ENCODE measurements at places on chromosomes 2 and 18.
A peak's percentile ranks its signal among the peaks of the same experiment; 100 is the strongest.

DNA sequence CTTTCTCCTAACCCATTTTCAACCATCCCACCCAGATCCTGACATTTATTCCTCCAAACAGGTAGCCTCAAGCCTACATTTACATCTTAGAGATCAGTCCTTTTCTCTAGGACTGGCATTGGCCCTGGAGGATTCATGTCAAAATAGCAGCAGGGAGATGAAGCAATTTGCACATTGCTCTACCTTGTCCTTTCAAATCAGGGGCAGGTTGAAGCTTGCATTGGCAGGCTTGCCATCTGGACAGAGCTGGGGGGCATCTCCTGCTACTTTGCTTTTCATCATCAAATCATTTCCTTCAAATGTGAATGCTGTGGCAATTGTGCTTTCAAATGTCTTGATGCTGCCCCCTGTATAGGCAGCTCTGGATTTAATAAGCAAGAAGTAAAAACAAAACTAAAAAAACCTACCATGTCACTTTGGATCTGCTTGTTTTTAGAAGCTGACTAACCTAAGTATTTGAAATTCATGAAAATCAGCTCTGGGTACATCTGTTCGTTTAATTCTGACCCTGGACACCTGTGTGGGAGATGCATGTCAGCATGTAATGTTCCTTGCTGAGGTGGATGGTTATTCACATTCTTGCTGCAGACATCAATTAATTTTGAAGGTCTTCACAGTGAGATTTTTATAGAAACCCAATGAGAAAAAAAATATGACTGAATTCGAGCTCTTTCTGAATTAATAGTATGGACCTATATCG, 47.9 kb downstream of the KIF5C start:
- DNase-seq = no peak

- no peak for DNase-seq
These were observed 16.0 kb downstream of the PIGN start for GRCh38 chr18:62170857-62171256.

DNA sequence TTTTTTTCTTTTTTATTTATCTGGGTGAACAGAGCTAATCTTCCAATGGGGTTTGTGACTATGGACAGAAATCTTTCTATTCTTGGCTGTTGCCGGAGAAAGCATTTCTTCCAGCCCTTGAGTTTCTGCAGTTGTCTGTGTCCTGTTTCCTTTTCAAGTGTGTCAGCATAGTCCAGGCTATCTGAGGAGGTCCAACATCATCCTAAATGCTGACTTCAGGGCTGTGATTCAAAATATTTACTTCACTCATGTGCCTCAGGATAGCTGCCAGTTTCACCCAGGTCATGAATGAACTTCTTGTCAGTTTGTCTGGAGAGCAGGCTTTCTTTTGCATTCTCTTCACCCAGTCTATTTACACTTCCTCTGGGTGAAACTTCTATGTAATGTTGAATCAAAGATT, 27.9 kb downstream of the ITGAV start:
- no peak for DNase-seq

GRCh38 chr2:50347358-50348044, 684.4 kb downstream of the NRXN1 start:
- DNase-seq = no peak

DNA sequence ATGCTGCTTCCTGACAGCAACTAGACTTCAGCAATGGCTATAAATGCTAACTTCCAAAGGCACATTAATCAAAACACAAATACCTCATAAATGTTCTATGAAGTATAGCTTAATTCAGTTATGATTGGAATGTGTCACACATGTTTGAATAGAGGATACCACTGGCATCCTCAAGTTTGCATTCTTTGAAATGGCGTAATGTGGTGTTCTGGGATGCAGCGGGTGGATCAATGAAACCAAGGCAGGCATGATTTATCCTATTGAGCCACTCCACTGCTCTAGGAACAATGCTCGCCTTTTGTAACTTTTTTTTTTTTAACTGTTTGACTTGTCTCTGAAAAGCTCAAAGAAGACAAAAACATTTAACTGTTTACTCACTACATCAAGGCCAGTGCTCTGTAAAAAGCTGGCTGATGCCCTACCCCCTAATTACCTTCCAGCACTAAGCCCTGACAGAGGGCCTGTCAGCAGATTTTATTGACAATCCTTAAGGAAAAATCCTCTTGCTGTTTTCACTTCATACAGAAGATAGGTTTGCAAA, 278.8 kb upstream of the SESTD1 start:
- no peak for DNase-seq

DNA sequence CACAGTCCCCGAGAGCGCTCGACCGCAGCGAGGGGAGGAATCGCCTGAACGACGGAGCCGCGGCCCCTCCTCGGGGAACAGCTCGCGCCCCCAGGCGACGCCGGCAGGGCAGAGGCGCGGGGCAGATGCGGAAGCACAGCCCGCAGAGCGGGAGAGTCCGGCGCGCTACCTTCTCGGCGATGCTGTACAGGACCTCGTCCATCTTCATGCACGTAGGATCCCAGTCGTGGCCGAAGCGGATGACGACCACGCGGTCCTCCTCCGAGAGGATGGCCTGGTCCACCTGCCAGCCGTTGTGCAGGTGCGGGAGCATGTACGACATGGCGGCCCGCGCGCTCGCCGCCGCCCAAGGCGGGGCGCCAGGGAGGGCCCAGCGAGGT, 302 bp downstream of the TXNL4A start:
- peak; percentile 68 for DNase-seq

DNA sequence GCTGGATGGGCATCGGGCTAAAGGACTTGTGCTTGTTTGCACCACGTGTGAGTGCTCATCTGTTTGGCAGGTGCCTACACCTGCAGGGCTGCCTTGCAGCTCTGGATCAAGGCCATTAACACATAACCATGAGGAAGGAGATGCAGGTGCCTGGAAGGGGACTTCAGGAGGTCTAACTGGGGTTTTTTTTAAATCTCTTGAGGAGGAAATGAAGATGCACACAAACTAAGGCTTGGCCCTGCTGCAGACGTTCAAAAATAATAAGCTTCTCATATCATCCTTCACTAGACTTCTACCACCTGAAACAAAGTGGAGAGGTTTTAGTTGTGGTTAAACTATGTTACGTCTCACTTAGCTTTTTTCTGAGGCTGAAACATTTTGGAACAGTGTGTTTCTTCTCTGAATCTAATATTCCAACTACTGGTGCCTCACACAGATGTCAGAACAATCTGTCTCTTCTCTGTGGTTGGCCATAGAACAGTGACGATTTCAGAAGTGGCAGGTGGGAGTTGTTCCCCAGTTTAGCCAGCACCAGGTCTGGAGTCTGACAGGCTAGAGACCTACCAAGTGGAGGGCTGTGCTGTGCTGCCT, 36.5 kb downstream of the BCL2L11 start:
- no peak for DNase-seq

DNA sequence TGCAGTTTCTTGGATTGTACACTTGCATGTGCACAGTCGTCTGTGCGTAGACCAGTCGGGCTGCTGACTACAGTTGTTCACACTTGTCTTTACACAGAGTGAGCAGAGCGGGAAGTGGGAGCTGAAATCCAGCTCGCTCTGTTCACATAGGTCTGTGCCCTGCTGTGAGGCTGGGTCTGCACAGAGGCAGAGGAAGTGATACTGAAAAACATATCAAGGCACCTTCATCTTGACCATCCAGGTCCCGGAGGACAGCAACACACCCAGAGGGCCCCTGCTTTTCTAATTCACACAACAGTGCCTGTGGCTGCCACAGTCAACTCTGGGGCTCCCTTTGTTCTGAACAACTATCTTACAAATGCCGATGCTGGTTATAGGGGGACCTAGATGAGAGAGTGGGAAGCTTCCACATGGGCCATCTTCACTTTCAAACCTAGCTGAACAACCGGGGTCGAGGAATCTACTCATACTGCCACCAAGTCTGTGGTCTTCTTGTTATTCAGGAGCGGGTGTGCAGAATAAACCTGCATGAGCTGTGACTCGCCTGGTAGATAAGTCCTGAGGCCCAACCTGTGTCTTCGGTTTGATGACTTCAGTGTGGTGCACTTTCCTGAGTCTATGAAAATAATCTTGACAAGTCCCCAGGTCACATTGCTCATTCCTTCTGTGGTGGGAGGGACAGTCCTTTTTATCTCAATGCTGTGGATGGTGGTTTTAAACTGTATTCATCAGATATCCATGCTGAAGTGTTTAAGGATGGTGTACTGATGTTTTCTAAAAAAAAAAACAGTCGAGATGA, 3.5 kb upstream of the ADNP2 start:
- DNase-seq = no peak

GRCh38 chr2:28401948-28402550, 9.4 kb downstream of the FOSL2 start:
- DNase-seq = no peak

- DNase-seq = no peak
These were observed 95.4 kb downstream of the PRKCE start for GRCh38 chr2:45746888-45747287.

DNA sequence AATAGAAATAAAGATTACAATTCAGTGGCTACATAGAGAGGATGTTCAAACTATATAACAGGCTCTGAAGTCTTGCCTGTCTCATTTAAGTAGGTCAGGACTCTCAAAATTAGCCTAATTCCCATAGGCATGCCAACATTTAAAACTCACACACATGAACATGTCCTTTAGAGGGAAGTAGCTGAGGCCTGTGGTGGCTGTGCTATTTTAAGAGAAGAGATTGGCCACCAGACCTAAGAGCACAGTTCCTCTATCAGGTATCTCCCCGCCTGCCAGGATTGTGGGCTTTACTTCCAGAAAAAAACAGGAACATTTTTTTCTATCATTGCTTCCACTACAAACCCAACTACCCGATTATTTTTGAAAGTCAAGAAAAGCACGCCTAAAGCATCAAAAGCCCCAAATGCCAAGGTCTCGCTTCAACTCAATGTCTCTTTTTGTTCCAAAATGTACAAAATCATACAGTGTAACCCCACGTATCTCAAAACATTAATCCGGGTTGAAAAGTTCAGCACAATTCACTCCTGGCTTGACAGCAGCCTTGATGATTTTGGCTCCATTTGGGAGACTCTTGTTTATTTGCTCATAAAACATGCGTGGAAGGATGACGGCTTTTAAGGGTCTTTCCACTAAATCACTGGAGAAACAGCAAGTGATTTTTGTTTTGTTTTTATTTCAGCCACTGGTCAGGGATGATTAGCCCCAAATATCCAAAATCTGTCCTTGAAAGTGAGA, 15.3 kb downstream of the FHL2 start:
- DNase-seq = no peak

DNA sequence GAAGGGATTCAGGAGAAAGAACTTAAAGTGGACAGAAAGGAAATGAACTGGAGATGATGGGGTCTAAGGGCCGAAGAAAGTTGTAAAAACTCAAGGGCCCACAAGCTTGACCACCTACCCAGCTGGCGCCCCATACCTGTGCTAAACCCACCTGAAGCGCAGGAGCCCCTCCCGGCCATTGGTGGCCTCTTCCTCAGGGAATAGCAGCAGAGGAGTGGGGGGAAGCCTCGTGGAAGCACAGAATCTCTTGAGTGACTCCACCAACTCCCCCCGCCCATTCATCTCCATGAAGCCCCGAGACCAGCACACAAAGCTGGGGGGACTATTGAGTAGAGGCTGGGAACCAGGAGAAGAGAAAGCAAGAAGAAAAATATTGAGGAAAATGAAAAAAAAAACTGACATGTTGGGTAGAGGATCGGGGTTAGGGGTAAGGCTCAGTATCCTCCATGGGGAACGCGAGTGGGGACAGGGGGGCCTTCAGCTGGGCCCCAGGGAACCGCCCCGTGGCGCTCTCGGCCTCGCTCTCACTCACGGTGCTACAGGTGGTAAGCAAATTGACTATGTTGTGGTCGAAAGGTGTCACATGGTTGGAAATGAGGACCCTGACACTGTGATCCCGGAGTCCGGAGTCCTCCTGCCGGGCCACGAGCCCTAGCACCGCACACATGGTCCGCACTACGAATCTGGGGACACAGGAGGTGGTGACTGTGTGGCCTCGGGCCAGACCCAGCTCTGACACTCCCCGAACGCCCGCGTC, 728 bp downstream of the AUP1 start:
- no peak for DNase-seq

DNA sequence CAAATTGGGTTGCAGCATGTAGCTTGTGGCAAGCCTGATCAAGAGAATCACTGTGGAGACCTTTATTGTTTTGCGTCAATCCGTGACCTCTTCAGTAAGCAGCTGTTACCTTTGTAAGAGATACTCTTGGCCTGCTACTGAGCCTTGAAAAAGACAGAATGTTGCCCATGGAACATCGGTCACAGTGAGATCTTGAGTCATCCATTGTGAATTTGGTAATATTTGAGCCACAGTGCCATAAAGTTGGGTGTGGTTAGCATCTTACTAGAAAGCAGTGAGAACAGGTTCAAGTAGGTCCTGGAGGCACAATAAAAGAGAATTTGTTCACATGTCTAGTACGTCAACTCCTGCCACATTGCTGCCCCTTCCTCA, 12.7 kb upstream of the EFR3B start:
- no peak for DNase-seq

- no peak for DNase-seq
These were observed 22.0 kb upstream of the RESP18 start for GRCh38 chr2:219354582-219354981.

DNA sequence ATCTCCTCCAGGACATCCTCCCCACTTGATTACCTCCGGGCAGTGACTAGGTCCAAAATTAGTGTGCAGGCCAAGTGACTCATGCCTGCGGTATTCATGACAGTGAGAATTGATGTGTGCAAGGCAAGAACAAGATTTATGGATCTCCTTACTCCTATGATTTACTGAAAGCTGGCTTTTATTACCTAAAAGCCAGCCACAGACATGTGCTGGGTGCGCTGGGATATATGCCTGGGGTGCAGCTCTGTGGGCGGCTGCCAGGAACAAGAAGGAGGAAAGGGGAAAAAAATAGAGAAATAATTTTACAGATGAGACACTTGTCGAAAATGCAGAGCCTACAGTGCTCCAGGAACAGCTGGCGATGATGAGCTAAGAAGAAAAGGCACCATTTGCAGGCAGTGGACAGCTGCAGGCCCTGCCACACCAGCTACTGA, 359.3 kb downstream of the CMPK2 start:
- no peak for DNase-seq

DNA sequence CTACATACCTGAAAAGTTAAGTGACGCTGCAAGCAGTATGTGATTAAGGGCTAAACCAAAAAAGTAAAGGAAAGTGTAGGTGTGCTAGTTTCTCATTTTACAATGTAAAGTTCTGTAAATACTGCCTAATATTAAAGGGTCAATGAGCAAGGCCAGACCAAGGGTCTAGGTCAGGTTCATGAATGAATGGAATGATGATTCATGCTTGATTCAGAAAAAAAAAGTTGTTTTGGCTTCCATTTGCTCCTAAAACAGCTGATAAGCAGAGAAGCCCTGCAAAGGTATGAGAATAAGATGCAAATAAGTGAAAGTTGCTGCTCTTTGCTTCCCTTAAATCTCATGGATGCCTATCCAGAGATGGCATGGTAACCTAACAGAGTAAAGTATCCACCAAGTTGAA, 61.3 kb downstream of the PTRHD1 start:
- no peak for DNase-seq

Measured in GM12892 (cell line).